Transverse colon (tissue), 4 donors: ENCODE measurements at places on chromosomes 7 and 10. TPM values are rescaled to one million over a fixed set of nuclear protein-coding genes. Genes with fewer than 3 reads are reported as not detected.

DNA sequence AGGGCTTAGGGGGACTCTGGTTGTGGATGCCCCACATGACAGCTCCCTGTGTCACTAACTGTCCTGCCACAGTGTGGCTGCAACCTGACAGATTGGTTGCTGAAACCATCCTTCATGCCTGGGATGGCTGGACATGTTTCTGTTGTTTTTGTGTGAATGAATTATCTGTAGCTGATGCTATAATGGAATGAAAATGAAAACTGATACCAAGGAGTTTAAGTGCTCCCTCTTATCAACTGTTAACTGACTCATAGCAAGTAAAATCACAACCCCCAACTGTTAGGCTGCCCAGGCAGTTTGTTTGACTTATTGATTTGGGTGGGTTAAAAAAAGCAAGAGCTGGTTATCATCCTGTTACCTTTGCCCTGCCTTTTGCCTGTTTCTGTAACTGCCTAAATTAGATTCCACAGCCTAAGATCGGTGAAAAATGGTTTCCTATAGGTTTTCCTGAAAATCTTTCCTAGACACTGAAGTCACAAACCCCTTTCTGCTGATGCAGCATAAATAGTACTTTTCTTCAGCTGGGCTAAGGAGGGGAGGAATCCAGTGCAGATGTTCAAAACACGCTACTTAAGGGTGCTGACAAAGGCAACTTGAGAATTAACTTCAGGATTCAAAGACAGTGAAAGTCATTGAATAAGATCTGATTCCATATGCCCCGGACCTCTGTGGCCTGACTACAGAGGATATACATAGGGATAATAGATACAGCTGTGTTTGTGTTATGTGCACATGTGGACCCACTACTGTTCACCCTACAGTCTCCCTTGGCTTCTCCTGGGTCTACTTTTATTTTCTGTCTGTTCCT lies 5.7 kb downstream of the FRAT2 start:
- DNase-seq = no peak
- no peaks in the 10 kb centered on the region for H3K36me3 ChIP-seq
- no peaks in the 10 kb centered on the region for H3K27me3 ChIP-seq
- H3K27ac ChIP-seq = peak overlapping the region; percentile 47

RTKN2 gene
- under 0.01 TPM for total RNA-seq

DNA sequence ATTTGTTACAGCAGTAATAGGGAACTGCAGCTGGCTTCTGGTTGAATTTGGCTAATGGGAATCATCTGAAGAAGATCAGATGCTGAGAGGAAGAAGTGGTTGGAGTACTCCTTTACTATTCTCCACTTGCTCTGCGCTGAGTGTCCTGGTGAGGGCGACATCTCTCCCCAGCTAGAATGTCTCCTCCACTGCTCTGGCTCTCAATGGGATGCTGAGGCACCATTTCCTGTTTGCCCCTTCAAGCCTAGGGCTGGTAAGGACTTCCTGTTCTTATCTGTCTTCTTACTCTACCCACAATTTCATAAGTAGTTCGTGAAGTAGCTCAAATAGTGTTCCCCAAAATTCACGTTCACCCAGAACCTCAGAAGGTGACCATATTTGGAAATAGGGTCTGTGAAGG lies 43.2 kb upstream of the TES start:
- no peaks in the 10 kb centered on the region for H3K27me3 ChIP-seq
- no peak overlapping the region for H3K27ac ChIP-seq
- DNase-seq = no peak
- H3K4me3 ChIP-seq = no peak overlapping the region

DNA sequence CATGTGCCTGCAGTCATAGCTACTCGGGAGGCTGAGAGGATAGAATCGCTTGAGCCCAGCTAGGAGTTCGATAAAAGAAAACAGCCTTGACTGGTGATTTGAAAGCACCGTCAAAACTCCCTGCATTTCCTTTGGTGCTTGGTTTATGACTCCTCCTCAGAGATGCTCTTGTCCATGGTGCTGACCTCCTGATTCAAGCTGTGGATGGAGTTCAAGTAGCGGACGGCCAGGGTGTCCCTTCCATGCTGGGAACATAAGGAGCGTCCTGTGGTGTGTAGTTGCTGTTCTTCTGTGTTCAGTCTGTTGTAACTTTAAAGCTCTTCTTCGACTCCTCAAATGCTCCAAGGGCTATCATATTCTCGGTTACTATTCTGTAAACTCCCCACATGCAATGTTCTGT lies 382.5 kb upstream of the KIAA1217 start:
- H3K36me3 ChIP-seq = no peaks in the 10 kb centered on the region
- no peaks in the 10 kb centered on the region for H3K4me1 ChIP-seq
- no peak for DNase-seq

GRCh38 chr10:69633673-69634635 lies 3.9 kb downstream of the FAM241B start:
- no peak for DNase-seq
- no peaks in the 10 kb centered on the region for H3K4me1 ChIP-seq
- H3K4me3 ChIP-seq = no peak overlapping the region
- H3K27ac ChIP-seq = no peak overlapping the region

DNA sequence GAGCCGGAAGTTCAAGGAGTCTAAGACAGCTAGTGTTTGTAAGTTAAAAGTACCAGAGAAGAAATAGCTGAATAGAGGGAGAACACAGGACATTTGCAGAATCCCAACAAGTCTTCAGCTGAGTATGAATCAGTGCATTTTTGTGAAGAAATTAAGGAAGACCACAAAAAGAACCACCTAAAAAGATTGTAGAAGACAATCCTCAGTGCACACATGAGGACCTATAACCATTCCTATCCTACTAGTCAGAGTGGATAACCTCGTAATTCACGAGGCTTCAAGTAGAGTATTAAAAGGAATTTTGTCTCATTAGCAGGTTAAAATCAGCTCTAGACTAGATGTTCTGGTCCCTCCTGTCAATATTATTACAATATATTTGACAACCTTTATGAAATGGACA lies 295.4 kb upstream of the KAT6B start:
- no peak for DNase-seq
- H3K4me3 ChIP-seq = no peak overlapping the region
- H3K27ac ChIP-seq = no peak overlapping the region
- no peaks in the 10 kb centered on the region for H3K4me1 ChIP-seq

DNA sequence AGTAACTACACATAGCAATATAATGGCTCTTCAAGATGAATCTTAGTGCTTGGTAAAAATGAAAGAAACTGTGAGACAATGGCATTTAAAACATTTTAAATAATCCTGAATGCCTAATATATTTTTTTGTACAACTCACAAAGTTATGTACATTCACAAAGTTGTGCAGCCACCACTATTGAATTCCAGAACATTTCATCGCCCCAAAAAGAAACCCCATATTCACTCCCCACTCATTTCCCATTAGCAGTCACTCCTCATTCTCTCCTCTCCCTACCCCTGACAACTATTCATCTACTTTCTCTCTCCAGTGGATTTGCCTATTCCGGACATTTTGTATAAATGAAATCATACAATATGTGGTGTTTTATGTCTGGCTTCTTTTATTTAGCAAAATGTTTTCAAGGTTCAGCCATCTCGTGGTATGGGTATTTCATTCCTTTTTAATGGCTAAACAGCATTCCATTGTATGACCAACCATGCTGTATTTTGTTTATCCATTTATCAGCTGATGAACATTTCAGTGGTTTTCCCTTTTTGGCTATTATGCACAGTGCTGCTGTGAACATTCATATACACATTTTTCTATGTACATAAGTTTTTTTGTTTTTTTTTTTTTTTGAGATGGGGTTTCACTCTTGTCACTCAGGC lies 34.7 kb downstream of the ENTPD7 start:
- H3K4me1 ChIP-seq = no peaks in the 10 kb centered on the region
- H3K27me3 ChIP-seq = no peaks in the 10 kb centered on the region
- H3K4me3 ChIP-seq = no peak overlapping the region
- DNase-seq = no peak

GRCh38 chr10:116587878-116588591 lies 2.7 kb upstream of the PNLIPRP1 start:
- no peaks in the 10 kb centered on the region for H3K27me3 ChIP-seq
- H3K4me1 ChIP-seq = peaks cover 12% of the 10 kb centered on the region
- no peak overlapping the region for H3K27ac ChIP-seq
- no peak for DNase-seq
- H3K4me3 ChIP-seq = no peak overlapping the region

DNA sequence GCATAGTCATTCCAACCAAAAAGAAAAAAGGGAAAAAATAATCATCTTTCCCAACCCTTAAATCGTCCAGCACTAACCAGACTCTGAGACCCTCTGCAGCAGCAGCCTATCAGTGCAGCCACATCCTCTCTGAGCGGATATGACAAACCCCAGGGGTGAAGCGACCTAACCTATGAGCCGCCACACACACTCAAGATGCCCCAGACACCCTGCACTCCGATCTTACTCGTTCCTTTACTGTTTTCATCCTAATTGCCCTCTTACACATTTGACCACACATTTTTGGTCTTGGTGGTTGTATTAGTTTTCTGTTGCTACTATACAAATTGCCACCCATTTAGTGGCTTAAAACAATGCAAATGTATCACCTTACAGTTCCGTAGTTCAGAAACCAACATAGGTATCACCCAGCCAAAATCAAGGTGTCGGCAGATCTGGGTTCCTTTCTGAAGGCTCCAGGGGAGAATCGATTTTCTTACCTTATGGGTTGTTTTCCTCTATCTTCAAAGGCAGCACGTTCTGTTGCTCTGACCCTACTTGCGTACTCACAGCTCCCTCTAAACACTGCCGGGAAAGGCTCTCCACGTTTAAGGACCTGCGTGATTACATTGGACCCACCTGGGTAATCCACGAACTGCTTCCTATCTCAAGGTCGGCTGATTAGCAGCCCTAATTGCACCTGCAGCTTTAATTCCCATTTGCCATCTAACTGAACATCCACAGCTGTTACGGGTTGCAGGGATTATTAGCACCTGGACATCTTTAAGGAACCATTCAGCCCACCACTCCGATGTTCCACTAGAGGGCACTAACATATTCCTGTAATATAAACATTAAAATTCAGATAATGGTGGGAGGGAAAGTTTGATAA lies 37.3 kb upstream of the PRSS1 start:
- no peaks in the 10 kb centered on the region for H3K4me1 ChIP-seq
- no peak for DNase-seq
- H3K27ac ChIP-seq = no peak overlapping the region
- no peaks in the 10 kb centered on the region for H3K27me3 ChIP-seq
- H3K4me3 ChIP-seq = no peak overlapping the region
